ENCODE measurements at places on chromosomes 16 and 17. TPM values are rescaled to one million over a fixed set of nuclear protein-coding genes. Genes with fewer than 3 reads are reported as not detected.

The PDIA2 gene
- 3.0 TPM for total RNA-seq

The KRTAP9-8 gene
- not detected for total RNA-seq

The ABCC12 gene
- total RNA-seq: not detected

The UBALD2 gene
- 72.5 TPM for total RNA-seq

The LIMD2 gene
- total RNA-seq: 2.8 TPM

The IGSF6 gene
- not detected for total RNA-seq

The CCL7 gene
- not detected for total RNA-seq

The MRPL58 gene
- 66.4 TPM for total RNA-seq

The PIRT gene
- not detected for total RNA-seq

The SULT1A4 gene
- 2.2 TPM for total RNA-seq
